T1000 (cell line): ENCODE measurements at places on chromosomes 13 and 19.

GRCh38 chr19:13010038-13010991 lies 15.0 kb downstream of the NFIX start:
- no peak for DNase-seq

GRCh38 chr13:45941261-45941660 lies 89.7 kb upstream of the SIAH3 start:
- DNase-seq: no peak

GRCh38 chr19:12205296-12205695 lies 42.4 kb downstream of the ZNF136 start:
- DNase-seq: no peak

GRCh38 chr13:19673473-19674430 lies 40.3 kb downstream of the MPHOSPH8 start:
- no peak for DNase-seq

GRCh38 chr13:50225193-50226155 lies 210.2 kb downstream of the KCNRG start:
- DNase-seq: no peak

GRCh38 chr19:4234142-4234861 lies 5.0 kb downstream of the EBI3 start:
- no peak for DNase-seq

DNA sequence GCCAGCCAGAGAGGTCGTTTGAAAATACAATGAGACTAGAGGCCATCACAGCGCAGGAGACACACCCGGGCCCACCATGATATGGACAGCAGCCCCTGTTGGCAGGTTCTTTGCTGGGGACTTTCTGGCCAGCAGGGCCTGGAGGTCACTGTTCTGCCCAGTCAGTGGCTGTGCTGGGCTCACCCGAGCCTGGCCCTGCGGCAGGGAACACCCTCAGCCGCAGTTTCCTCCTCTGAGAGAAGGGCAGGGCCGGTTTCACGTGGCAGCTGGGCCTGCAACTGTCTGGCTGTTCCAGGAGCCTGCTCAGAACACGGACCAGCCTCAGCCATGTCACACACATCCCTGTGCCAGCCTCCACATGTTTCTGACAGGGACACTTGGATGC lies 39.4 kb downstream of the ADPRHL1 start:
- no peak for DNase-seq

DNA sequence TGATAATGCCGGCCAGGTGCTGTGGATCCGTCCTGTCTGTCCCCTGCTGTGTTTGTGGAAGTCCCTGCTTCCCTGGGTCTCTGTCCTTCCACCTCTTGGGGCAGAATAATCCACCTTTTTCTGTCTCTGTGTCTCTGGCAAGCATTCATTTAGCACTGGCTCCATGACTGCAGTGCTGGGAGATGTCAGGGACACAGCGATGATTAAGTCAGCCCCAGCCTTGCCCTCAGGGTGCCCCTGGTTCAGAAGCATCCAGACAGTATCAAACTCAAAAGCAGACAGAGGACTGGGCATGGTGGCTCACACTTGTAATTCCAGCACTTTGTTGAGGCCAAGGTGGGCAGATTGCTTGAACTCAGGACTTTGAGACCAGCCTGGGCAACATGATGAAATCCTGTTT lies 1.5 kb downstream of the HIPK4 start:
- DNase-seq: no peak

DNA sequence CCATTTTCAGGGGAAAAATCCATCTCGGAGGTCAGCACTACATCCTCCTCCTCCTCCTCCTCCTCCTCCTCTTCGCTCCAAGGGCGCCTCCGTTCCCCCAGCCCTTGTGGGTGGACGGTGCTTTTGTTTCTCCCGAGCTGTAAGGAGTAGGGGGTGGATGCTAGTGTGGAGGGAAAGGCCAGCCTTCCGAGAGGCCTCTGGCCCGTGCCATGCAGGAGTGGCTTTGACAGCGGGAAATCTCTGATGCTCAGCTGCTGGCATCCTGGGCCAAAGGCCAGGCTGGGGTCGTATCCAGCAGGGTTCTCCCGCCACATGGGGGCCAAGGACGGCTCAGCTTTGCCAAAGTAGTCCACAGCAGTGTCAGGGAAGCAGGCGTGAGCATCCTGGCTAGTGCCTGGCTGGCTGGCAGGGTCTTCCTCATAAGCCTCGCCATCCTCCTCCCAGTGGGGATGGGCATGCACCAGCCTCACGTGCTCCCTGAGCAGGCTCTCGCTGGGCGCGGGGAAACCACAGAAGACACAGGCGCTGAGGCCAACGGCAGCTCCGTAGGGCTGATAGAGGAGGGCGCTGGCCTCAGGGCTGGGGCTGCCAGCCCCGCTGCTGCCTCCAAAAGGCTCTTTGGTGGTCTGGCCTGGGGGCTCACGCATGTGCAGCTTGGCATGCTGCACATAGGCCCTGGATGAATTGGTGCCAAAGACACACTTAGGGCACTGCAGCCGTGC lies 10.5 kb downstream of the WIZ start:
- DNase-seq: no peak

- DNase-seq: peak; percentile 10
Observed at GRCh38 chr13:77918391-77919245, at the start of gene EDNRB. Gene EDNRB, minus strand, starts transcription at chr13:77918831. Its CDS starts 258 bp downstream, at chr13:77918573.

DNA sequence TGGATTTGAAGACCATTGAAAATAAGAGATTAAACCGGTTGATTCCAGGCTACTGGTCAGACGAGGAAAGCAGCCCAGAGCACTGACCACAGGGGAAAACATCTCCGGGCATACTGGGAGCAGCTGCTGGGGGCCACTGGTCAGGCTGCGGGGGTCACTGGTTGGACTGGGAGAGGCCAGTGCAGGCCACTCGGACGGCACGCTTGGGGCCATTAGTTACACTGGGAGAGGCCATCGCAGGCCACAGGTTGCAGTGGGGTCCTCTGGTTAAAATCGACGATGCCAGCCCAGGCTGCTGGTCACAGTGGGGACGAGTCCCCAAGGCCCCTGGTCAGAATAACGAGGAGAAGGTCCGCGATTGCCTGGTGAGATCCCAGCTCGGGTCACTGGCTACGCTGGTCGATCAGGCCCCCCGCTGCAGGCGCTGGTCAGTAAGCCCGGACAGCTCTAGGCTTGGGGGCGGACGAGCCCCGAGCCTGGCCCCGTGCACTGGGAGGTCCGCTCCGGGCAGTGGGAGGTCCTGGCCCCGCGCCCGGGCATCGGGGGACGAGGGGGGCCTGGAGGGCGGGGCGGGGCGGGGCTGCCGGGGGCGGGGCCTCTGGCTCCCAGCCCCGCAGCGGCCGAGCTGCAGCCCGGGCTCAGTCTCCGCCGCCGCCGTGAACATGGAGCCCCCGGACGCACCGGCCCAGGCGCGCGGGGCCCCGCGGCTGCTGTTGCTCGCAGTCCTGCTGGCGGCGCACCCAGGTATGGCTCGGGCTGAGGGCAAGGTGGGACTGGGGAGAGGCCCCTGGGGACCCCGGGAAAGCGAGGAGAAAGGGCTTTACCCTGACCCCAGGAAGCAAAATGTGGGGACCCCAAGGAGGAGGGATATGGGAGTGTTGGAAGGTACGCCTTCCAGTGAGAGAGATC lies at the start of gene BCAM:
Gene BCAM, plus strand, starts transcription at position 641 of the 909 bp plus-strand sequence. Its CDS starts 22 bp downstream, at position 663.
- peak; percentile 24 for DNase-seq

DNA sequence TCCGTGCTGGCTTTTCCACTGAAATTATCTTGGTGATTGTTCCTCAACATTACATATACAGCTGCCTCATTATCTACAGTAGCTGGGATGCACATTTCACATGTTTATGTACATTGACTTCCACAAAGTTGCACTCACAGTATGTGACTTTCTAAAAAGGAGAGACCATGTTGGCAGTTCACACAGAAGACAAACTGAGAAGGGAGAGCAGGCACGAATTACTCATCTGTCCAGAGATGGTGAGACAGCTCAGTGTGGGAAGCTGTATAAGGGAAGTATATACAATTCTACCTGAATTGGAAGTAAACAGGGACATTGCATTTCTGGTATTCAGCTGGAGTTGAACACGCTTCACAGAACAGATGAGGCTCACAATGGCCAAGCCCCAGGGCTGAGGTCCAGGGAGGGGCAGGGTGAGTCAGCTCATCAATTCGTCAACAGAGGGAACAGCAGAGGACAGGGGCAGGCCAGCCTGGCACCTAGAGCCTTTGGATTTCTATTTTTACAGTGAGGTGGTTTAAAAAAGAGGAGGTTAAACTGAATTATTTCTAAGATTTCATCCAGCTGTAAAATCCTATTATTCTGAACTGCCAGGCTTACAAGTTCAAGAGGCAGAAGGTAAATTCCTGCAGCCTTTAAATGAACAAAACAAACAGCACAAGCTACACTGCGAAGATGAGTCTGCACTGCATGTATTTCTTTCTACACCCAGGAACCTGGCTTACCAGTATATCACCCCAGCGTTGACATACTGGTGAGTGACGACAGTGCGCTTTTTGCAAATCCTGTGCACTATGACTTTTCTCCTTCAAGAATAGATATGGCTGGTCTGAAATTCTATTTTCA lies 9.8 kb downstream of the PARP4 start:
- no peak for DNase-seq

DNA sequence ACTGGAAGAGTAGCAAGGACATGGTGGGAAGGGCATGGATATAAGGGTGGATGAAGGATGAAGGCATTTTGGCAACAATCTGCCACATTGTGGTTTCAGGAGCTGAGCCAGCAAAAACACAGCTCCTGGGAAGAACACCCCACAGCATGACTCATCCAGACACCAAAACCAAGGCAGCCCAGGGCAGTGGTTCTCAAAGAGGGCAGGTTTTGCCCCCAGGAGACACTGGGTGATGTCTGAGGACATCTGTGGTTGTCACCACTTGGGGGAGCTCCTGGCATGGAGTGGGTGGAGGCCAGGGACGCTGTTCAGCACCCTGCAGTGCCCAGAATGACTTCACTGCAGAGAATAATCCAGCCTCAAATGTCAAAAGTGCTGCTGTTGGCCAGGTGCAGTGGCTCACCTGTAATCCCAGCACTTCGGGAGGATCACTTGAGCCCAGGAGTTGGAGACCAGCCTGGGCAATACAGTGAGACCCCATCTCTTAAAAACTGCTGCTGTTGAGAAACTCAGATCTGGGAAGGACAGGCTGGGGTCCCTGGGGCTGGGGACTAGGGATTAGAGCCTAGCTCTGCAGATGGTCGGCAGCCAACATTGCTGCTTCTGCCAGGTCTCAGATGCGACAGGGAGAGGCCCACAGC lies 16.1 kb downstream of the ZFR2 start:
- peak; percentile 75 for DNase-seq

DNA sequence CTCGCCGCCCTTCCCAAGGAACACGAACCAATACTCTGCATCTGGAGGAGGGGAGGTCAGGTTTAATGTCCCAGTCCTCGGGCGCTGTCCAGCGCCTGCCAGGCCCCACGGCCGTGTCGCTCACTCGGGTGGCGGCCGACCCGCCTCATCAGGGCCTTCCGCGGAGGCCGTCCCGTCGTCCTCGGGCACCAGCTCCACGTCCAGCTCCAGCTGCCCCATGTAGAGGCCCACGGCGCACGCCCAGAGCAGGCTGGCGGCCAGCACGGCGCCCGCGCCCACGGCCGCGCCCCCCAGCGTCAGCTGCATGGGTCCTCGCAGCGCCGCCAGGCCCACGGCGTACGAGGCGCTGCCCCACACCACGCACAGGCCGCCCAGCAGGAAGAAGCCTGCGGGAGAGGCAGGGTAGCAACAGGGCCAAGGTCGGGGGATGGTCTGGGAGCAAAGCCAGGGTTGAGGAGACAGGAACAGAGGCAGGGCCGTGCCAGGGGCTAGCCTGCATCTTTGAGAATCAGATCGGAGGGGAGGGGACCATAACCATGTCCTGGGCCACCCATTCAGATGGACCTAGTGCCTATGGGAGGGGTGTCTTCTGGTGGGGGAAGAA lies 2.5 kb downstream of the TMEM160 start:
- no peak for DNase-seq

DNA sequence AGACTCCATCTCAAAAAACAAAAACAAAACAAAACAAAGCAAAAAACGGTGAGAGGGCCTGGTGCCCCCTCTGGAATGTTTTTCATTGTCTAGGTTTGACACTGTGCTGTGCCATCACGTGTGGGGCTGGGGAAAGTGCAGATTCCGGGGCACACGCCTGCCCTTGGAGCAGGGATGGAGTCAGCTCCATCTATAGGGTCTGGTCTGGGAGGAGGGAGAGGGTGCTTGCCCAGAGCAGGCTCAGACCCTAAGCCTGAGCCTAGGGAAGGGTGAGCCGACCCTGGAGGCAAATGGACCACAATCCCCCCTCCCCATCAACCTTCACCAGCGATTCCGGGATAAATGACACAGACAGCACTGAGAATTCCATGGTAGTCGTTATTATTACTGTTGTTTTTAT lies 10.9 kb upstream of the ZBTB32 start:
- DNase-seq: no peak

- peak; percentile 66 for DNase-seq
Observed at GRCh38 chr19:4374498-4375163, 25.7 kb downstream of the SH3GL1 start.

DNA sequence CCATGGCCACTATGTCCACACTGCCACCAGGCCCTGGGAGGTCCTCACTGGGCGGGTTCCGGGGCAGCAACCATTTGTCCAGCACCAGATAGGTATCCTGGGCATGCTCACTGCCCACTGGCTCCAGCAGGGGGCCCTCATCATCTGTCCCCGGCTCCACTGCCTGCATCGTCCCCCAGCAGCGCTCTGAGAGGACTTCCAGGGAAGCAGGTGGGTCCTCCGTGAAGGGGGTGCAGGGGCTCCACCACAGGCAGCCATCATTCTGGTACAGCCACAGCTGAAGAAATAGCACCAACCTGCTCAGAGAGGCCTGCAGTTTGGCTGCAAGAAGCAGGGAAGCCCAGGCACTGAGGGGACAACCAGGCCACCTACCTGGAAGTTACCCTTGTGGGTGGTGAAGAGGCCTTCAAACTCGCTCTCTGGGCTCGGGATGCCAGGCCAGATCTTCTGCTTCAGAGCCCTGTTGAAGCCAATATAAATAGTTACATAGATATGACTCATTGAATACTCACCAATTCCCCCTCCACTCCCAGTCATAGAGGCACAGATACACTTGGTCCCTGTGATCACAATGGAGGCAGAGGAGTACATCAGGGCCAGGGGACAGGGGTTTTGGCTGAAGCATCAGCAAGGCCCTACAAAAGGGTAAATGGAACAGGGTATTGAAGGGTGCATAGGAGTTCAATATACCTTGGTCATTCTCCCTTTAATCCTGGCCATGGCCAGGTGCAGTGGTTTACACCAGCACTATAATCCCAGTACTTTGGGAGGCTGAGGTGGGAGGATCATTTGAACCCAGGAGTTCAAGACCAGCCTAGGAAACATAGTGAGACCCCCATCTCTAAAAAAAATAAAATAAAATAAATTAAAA lies 4.1 kb downstream of the SWSAP1 start:
- DNase-seq: peak; percentile 29

GRCh38 chr13:92649140-92649813 lies 577.3 kb upstream of the GPC6 start:
- no peak for DNase-seq
